ENCODE measurements at places on chromosomes 7 and 10. TPM values are rescaled to one million over a fixed set of nuclear protein-coding genes. Genes with fewer than 3 reads are reported as not detected.

DNA sequence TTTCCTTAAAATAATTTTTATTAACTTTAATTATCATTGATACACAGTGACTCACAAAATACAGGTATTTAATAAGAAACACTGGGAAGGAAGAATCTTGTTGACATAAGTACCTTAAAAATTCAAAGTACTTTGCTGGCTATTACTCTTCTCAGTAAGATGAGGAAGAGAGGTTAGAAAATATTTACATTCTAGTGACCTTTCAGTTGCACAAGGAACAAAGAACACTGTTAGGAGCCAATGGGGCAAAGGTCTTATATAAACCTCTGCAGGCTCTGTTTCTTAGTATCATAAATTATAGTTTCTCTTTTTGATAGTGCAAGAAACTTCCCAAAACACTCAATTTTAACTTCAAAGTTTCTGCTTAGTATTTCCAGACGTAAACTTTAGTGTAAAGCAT is 4.8 kb upstream of the TAX1BP1 start:
- no peak for DNase-seq

GRCh38 chr10:102951316-102951715 is 33.2 kb downstream of the CNNM2 start:
- no peak for DNase-seq

Gene CYP2C19
- total RNA-seq, result not detected

- no peak for DNase-seq
Observed at GRCh38 chr10:82392533-82392932, 517.5 kb downstream of the NRG3 start.

GRCh38 chr7:43937444-43937843 is 11.2 kb downstream of the UBE2D4 start:
- DNase-seq, result no peak

Gene GSTO1
- total RNA-seq, result 127 TPM

GRCh38 chr10:71603150-71603549 is 116.4 kb downstream of the C10orf105 start:
- DNase-seq, result no peak

- DNase-seq, result no peak
Observed at GRCh38 chr10:3009341-3009740, 58.0 kb upstream of the PFKP start.

Gene LANCL2
- 35.9 TPM for total RNA-seq

DNA sequence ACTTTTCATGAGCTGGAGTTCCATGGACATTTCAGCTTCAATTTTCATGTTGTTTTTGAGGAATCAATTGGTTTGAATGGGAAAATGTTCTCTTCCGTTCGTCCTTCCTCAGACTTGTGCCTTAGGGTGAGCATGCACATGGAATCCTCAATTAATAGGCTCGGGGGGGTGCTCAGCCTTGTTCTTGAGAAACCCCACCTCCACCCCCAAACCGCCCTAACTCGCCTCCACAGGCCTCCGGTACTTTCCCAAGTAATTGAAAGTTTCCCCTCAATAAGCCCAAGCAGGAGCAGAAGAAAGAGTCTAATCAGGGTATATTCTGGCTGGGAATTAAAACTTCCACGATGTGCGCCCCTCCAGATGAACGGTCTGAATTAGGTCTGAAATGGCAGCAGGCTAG is 945.2 kb downstream of the GRID1 start:
- DNase-seq, result no peak

Gene ENO4
- total RNA-seq, result 1.4 TPM

GRCh38 chr10:98420786-98421185 is 5.8 kb upstream of the PYROXD2 start:
- no peak for DNase-seq

Gene SDK1
- total RNA-seq, result 4.2 TPM

DNA sequence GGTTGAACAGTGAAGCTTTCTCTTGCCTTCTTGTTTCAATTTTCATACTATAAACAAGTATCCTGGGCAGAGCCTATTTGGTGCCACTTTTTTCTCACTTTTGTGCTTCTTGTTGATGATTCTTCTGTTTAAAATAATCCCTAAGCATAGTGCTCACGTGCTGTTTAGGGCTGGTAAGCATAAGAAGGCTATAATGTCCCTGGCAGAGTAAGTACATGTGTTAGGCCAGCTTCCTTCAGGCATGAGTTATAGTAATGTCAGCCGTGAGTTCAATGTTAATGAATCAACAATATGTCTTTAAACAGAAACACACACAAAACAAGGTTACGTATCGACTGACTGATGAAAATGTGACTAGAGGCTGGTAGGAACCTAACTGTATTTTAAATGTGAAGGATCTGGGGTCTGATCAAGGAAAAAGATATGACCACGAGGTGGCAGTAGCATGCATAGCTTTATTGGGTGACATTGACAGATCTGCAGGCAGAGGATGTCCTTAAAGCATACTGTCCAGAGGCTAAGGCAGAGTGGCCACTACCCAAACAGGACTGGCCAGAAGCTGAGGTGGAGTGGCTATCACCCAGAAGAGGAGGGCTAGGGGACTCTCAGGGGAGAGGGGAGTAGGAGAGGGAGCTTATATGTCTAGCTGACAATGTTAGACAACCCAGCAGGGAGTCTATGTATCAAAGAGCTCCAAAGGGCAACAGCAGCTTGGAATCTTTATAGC is 113.7 kb downstream of the BRAF start:
- peak; percentile 39 for DNase-seq

Gene TEX47
- total RNA-seq, result not detected

Gene SFTPA1
- total RNA-seq, result not detected

Gene ALDH18A1
- total RNA-seq, result 121 TPM

GRCh38 chr7:82051601-82052000 is 281.8 kb upstream of the HGF start:
- DNase-seq, result no peak

Gene CNTNAP2
- total RNA-seq, result 14.0 TPM

Gene FFAR4
- total RNA-seq, result not detected

- no peak for DNase-seq
Observed at GRCh38 chr7:5758286-5758685, 23.2 kb downstream of the RNF216 start.

DNA sequence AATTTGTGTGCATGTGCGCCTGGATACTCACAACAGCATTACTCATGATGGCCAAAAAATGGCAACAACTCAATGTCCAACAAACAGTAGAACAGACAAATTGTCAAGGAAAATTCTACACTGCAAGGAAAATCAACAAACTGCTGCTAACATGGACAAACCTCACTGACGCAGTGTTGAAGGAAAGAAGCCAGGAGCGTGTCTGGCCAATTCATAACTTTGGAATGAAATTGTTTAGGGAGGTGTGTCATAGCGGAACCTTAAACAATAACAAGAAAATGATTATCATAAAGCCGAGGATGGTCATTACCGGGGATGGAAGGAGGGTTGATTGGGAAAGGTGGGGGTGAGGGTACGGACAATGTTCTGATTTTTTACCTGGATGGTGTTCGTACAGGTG is 29.1 kb downstream of the ALOX5 start:
- DNase-seq, result peak; percentile 4

- no peak for DNase-seq
Observed at GRCh38 chr10:86336341-86336740, 30.3 kb downstream of the GRID1 start.

DNA sequence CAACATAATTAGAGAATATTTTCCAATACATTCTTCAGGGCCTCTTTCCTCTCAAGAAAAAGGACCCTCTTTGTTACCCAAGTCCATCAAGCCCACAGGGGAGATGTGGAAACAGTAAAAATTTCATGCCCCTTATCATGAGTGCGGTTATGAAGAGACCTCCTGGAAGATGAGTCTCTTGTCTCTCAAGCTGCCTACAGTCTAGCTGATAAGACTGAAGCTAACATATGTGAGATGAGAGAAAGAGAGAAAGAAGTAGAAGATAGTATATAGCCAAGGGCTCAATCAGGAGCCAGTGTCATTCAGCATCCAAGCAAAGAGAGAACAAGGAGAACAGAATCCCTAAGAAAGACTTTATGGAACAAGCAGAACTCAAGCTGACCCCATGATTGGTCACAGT is 75.9 kb upstream of the CABCOCO1 start:
- no peak for DNase-seq

Gene TACR2
- not detected for total RNA-seq

Gene OR2A5
- not detected for total RNA-seq

GRCh38 chr7:100516135-100516812 is 22.7 kb upstream of the AGFG2 start:
- peak; percentile 95 for DNase-seq

- no peak for DNase-seq
Observed at GRCh38 chr10:7075110-7075509, 335.7 kb downstream of the SFMBT2 start.

DNA sequence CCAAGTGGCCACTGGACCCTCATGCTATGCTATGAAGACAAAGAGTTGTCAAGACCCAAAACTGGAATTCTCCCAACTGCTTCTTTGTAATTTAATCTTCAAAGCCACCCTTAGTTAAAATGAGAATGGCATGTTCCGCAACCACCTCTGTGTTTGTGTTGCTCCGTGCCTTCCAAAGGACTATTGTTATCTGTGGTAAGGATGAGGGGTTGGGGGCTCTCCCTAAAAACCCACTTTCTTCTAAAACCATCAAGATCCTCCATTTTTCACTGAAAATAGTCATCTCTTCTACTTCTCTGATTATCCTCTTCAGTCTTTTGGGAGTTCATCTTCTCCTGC is 222.1 kb upstream of the AOAH start:
- no peak for DNase-seq

GRCh38 chr7:49789736-49790135 is 16.3 kb downstream of the VWC2 start:
- no peak for DNase-seq

DNA sequence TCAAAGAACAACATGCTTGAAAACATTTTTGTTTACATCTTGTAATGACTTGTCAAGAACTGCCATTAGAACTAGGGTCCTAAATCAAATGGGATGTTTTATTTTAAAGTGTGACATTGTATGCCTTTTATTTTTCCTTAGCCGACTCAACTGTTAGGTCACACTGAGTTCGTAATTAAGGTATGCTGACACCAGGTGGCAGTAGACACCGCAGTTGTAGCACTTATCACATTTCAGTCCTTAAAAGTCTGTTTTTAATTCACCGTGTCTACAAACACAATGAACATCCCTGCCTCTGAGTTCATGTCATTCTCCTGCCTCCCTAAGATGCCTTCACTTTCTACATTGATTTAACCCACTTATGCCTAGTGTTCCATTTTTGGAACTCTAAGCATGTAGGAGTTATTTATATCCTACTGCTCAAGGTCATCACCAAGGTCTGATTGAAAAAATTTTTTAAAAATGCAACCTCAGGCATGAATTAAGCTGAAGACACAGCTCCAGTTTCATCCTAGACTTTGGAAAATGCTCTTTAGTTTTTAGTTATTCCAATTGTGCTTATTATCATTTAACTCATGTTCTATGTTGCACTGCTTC is 186.1 kb downstream of the BMPER start:
- DNase-seq, result no peak

DNA sequence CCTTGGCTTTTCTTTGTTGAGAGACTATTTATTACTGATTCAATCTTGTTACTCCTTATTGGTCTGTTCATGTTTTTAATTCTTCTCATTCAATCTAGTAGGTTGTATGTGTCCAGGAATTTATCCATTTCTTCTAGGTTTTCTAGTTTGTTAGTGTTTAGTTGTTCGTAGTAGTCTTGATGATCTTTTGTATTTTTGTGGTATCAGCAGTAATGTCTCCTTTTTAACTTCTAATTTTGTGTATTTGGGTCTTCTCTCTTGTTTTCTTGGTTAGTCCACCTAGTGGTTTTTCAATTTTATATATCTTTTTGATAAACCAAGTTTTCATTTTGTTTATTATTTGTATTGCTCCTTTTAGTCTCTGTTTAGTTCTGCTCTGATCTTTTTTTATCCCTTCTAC is 546.9 kb upstream of the TPK1 start:
- no peak for DNase-seq
